Gastroesophageal sphincter (tissue), 4 donors: ENCODE measurements at places on chromosomes 12 and 14.

DNA sequence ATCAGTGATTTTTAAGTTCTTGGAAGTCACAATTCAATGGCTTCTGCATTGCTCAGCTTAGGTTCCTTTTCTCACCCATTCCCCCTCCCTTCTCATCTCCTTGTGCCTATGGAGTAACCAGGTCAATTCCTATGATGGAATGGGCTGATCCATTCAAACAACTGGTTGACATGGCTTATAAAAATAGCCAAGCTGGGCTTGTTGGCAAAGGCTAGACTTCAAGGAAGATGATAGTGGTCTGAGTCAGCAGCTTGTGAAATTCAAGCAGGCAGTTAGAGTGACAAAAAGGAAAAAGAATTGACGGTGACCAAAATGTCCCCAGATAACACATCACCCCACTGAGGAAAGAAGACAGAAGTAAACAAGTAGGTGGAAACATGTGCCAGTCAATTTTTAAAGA is 119.9 kb upstream of the PCED1B start:
- ATAC-seq = no peak

- peak; percentile 83 for ATAC-seq
Measured at GRCh38 chr12:123983822-123984485, 10.9 kb downstream of the ZNF664 start.

DNA sequence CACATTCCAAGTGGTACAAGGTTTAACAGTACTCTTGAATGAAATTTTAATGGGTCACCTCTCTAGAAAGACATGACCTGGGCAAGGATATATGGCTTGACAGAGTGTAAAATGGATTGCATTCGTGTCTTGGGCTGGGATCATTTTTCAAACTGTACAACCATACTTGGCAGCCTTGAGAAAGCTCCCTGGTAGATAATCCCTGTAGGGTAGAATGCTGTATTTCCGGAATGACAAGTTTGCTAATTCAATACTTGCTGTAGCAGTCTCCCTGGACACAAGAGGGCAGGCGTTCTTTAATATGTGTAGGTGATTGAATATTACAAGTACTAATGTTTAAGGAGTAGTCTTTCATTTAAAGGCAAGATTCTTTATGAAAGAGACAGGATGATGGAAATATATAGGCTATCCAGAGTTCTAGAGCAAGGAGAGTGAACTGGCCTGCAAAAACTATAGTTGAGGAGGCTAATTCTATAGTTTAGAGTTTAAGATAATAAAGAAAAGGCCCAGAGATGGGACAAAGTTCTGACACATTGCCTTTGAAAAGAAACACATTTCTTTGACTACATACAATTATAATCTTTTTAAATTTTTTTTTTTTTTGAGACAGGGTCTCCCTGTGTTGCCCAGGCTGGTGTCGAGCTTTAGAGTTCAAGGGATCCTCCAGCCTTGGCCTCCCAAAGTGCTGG is 53.4 kb downstream of the PLBD1 start:
- no peak for ATAC-seq

- no peak for ATAC-seq
Measured at GRCh38 chr12:89836026-89836425, 127.4 kb upstream of the ATP2B1 start.
